SK-N-SH (cell line): ENCODE measurements at places on chromosomes 7 and 10. TPM values are rescaled to one million over a fixed set of nuclear protein-coding genes. Genes with fewer than 3 reads are reported as not detected.

- 0 out of 2 replicates have a peak, but pooled peaks cover 4% of the 10 kb centered on the region for H3K27me3 ChIP-seq
- H3K27ac ChIP-seq: no peak overlapping the region
- H3K36me3 ChIP-seq: no peaks in the 10 kb centered on the region
- no peak overlapping the region for H3K4me3 ChIP-seq
Measured at GRCh38 chr10:122911889-122912484, 1.6 kb downstream of the FAM24A start.

GRCh38 chr10:31921031-31921430 is 7.6 kb downstream of the ARHGAP12 start:
- no peaks in the 10 kb centered on the region for H3K27me3 ChIP-seq
- H3K36me3 ChIP-seq: no peaks in the 10 kb centered on the region
- DNase-seq: no peak
- no peak overlapping the region for H3K4me3 ChIP-seq
- no peak overlapping the region for H3K27ac ChIP-seq
- H3K4me1 ChIP-seq: no peaks in the 10 kb centered on the region

GRCh38 chr10:35752469-35753461 is 110.7 kb upstream of the FZD8 start:
- no peak overlapping the region for H3K4me3 ChIP-seq
- no peaks in the 10 kb centered on the region; the same call in 1 of the 2 replicates for H3K27me3 ChIP-seq
- no peaks in the 10 kb centered on the region for H3K4me1 ChIP-seq
- no peak for DNase-seq

TUBB8 gene
- polyA plus RNA-seq: 0.06 and 0.13 TPM in 2 replicates
